Activated gamma-delta T cell treated with Interleukin-2 at 50 U/mL for 16 hours (primary cell): ENCODE measurements at places on chromosomes 3 and 15.

DNA sequence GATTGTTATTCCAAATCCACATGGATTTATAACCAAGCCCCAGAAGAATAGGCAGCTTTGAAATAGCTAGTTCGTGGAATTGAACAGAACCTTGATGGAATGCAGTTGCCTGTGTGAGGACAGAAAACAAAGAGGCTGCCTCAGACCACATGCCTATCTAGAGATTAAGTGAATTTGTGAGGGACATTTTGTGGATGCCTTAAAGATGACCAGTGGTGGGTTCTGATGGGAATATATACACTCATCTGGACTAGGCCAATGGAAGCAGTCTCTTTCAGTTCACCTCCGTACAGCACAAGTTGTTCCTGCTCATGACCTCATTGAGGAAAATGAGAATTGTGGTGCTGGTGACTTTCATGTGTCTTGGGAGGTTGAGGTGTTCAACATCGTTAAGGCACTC, 63.2 kb upstream of the PYDC2 start:
- DNase-seq: no peak

DNA sequence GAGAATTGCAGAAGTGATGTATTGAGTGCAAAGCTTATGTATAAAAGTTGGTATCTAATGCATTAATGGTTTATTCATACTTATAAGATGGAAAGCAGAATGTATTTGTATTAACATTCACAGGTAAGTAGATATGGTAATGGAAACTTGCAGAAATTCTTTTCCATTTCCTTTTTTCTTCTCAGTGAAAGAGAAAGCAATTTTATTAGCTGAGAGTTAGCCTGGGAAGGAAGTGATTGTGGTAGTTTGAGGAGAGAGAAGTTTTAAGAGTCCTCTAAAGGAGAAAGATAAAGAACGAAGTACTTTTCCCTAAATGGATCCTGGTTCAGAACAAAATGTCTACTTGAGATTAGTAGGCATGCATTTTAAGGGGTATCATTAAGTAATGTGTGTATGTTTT, 60.1 kb upstream of the OSTN start:
- no peak for DNase-seq

- no peak for DNase-seq
Observed at GRCh38 chr3:195441476-195441991, 1.3 kb downstream of the ACAP2 start.

GRCh38 chr3:79618883-79619282, 148.9 kb downstream of the ROBO1 start:
- DNase-seq: no peak

GRCh38 chr15:69719527-69720240, 267.1 kb downstream of the RPLP1 start:
- peak; percentile 71 for DNase-seq

- no peak for DNase-seq
Observed at GRCh38 chr15:61171209-61171608, 57.9 kb downstream of the RORA start.

DNA sequence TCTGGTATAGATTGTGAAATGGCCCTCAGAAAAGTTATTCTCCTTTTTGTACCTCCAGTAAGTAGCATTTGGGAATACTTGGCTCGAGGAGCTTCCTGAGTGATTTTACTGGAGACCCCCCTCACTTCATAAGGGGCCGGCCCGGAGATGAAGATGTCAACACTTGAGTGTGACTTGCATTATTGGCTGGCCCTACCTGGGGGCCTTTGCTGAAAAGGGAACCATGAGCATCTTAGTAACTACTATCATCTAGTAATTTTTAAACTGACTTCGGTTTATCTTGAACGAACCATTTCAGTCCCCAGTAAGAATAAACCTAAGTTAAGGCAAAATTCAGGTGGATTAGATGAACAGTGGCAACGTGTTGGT, 1.3 kb downstream of the FAIM start:
- no peak for DNase-seq

DNA sequence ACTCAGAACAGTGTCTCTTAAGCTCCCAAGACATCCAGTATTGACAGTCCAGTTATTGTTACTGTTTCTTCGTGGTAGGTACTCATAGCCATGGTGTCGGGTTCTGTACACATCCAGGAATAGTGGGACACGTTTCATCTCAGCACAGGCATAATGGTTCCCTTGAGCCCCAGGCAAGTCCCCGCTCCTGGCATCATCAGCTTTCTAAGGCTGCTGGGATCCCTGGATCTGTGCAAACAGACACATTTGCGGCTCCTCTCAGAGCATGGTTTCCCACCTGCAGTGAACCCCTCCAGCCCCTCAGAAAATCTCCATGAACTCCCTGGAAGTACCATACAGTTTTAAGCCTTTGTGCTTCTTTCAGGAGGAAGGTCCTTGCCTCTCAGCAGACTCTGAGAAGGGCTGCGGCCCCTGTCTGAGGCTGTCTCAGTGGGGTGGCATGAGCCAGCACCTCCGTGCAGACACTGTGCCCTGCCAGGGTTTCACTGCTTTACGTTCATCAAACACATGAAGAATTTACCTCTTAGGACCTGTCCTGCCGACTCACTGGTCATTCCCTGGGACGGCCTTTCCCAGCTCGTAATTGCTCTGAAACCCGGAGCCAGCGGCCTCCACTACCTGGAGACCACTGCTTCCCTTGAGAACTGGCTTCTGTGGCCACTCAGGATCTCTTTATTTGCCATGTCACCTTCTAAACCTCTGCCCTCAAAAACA, 124.9 kb downstream of the LRRK1 start:
- DNase-seq: no peak

GRCh38 chr3:126835472-126836219, 131.6 kb downstream of the CHCHD6 start:
- DNase-seq: no peak

DNA sequence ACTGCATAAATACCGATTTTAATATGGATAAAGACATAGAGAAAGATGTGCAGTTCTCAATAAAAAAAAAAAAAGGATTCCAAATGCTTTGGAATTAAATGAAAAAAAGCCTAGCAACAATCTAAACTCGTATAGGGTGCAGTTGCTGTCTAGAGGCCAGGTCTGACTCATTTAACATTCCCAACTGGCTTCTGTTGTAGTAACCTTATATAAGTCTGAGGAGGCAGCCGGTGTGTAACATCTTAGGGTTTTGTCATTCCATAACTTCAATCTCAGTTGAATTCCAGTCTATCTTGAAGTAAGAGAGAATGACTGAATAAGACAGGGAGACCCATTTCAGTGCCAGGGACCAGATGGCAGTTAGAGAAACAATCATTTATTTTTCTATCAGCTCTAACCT, 6.5 kb downstream of the PDCD10 start:
- DNase-seq: no peak

DNA sequence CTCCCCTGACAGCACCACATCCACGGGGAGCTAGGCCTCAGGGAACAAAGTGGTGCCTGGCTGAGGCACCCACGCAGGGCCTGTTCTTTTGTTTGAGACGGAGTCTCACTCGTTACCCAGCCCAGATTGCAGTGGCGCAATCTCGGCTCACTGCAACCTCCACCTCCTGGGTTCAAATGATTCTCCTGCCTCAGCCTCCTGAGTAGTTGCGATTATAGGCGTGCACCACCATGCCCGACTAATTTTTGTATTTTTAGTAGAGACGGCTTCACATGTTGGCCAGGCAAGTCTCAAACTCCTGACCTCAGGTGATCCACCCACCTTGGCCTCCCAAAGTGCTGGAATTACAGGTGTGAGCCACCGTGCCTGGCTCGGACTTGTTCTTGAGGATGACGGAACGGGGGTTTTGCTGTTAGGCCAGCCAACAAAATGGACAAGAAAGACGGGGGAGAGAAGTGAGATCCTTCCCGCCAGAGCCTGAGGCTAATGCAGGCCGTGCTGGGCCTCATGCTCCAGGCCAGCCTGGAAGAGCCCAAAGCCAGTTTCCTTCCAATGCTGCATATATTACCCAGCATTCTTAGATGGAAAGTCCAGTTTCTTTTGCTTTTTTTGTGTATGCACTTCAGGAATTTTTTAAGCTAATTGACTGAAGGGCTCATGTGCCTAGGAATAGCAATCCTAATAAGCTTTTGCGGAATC, 28.1 kb upstream of the FURIN start:
- DNase-seq: no peak

- peak; percentile 13 for DNase-seq
Observed at GRCh38 chr3:34016925-34017587, 218.6 kb downstream of the PDCD6IP start.

DNA sequence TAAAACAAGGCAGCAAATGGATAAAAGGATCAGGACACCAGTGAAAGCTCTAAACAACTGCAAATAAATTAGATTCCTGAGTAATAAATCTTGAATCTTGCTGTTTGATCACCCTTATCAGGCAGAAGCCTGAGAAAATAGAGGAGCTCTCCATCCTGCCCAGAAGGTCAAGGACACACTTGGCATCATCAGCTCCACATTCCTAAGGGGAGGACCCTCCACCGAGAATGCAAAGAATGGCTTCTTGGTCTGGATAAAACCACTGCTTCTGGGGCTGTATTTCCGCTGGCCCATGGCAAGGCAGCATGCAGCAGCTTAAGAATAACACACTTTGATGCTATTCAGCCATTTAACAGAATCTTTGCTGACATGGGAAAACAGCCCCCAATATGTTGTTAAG, 108.9 kb upstream of the TSC22D2 start:
- DNase-seq: no peak

DNA sequence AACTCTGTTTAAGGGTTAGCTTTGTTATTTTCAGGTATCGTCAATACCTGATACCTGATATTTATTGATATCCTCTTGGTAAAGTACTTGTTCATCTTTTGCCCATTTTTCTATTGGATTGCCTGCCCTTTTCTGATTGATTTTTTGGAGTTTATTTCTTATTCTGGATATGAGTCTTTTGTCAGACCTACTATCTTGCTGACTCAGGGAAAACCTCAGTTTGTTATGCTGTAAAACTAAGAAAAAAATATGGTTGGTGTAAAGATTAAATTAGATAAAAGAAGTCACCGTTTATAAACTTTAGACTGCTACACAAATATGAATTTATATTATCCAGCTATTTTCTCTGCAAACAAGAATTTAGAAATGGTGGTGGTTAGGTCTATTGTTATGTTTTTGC, 65.9 kb downstream of the CHRNA7 start:
- DNase-seq: no peak

- DNase-seq: no peak
Observed at GRCh38 chr3:27976933-27977332, 254.8 kb upstream of the EOMES start.

GRCh38 chr3:192851821-192852372, 65.8 kb downstream of the MB21D2 start:
- DNase-seq: no peak

- DNase-seq: no peak
Observed at GRCh38 chr3:39378957-39379777, 4.0 kb upstream of the SLC25A38 start.

DNA sequence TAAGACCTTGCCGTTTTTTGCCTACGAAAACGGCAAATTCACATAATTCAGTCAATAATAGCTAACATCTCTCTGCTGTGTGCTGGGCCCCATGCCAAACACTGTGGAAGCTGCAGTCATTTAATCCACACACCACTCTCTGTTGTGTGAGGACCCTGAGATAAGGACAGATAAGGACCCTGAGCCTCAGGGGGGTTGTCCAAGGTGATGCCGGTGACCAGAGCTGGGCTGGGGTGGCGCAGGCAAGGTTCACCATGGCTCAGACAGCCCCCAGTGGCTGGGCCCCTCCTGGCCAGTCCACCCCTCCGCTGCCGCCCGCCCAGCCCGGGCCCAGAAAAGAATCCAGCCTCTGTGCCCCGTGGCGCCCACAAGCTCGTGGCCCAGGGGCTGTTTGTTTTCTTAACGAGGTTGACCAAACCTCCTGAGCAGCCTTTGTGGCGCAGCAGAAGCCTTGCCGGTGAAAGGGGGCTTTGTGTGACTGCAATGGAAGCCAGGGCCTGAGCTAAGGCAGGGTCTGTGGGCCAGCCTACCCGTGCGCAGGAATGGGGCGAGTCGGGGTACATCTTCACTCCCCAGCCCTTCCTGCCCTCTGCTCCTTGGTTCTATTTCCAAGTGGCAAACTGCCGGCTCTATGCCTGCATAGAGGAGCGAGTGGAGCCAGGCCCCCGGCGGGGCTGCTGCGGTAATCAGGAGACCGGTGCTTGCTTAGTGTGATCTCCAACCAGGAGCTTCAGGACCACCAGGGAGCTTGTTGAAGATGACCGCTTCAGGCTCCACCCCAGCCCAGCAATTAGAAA, 4.4 kb upstream of the SNX22 start:
- no peak for DNase-seq

- peak; percentile 92 for DNase-seq
Observed at GRCh38 chr15:74787251-74788041, 5.6 kb downstream of the CSK start.

- DNase-seq: no peak
Observed at GRCh38 chr3:126466886-126467610, 8.6 kb downstream of the ZXDC start.

DNA sequence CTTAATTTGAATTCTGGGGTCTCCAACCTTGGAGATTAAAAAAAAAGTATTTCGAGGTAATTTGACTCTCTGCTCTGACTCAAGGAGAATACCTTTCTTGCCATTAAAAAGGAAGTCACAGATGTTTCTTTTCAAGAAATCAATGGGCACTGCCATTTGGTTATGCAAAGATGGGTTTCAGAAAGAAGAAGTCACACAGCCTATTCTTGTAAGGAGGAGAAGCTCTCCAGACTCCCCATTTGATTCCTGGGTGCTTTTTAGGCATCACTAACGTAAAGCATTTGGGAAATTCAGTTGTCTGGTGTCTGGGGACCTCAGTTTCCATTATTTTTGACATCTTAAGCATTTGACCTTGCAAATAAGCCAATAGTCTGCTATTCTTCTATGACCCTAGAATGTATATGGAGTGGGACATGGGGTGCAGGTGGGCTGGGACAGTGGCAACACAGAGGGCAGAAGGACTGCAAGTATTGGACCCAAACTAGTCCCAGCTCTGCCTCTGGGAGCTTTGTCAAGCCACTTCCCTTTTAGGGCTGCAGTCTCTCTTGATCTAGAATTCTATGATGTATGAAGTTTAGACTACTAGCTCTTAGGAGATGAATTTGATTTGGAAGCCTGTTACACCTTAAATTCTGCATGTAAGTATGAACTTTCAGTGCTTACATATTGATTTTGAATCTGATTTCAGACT, 27.8 kb downstream of the IL5RA start:
- DNase-seq: no peak

DNA sequence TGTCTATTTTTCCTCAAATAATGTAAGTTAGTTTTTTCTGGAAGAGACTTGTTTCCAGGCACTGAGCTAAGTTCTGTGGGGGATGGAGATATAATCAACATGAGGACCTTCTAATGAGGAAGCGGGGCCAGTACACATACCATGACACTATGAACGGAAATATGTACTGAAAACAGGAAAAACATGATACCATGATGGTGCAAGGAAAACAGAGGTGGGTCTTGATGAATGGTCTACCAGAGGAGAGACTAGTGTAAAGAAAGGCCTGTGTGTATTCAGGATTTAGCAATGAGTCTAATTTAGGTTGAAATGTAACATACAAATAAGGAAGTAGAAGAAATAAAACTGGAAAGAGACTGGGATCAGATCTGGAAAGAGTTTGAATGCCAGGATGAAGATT, 38.9 kb upstream of the TPRG1 start:
- no peak for DNase-seq

DNA sequence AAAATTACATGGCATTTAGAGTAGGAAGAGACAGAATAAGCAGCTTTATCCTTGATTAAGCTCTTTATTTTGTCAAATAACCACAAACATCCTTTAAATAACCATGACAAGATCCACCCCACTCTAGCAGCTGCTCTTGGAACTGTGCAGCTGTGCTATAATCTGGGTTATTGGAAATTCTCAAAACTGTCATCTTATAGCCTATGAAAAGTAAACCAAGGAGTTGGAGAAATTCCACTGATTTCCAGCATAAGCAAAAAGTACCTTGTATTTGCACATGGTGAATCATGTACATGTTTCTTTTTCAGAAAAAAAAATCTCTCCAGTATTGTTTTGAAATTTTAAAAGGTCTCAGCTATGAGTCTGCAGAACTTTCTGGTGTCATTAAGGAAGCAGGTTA, 88.8 kb upstream of the ABI3BP start:
- no peak for DNase-seq
